ENCODE measurements at places on chromosomes 6 and 20.

- DNase-seq: no peak
These were observed 54.9 kb downstream of the PLAGL1 start for GRCh38 chr6:143952947-143953701.

GRCh38 chr20:25036331-25036936 is 21.5 kb downstream of the ACSS1 start:
- DNase-seq: no peak

DNA sequence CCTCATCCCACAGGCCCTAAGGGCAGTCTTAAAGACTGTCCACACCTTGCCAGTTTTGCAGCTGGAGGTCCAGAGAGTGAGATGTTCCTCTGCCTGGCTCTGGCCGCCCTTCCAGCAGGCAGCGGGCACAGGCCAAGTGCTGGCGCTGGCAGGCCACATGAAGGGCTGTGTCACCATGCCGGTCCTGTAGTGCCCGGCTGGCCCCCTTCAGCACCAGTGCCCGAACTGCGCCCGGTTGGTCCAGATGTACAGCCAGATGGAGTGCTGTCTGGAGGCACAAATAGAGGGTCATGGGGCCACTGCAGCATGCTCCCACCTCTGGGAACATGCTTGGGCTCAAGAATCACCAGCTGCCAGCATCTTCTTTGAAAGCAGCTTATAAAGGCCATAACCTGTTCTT is 3.8 kb downstream of the NFKBIE start:
- DNase-seq: no peak

- no peak for DNase-seq
These were observed 32.2 kb downstream of the AHI1 start for GRCh38 chr6:135465307-135465706.

- no peak for DNase-seq
These were observed 10.5 kb upstream of the RAMACL start for GRCh38 chr6:166596776-166597507.

- no peak for DNase-seq
These were observed 2.1 kb downstream of the DEF6 start for GRCh38 chr6:35299674-35300073.

GRCh38 chr6:43268355-43268700 is 25.0 kb downstream of the TTBK1 start:
- no peak for DNase-seq

GRCh38 chr6:25686856-25687255 is 34.8 kb downstream of the SCGN start:
- no peak for DNase-seq

DNA sequence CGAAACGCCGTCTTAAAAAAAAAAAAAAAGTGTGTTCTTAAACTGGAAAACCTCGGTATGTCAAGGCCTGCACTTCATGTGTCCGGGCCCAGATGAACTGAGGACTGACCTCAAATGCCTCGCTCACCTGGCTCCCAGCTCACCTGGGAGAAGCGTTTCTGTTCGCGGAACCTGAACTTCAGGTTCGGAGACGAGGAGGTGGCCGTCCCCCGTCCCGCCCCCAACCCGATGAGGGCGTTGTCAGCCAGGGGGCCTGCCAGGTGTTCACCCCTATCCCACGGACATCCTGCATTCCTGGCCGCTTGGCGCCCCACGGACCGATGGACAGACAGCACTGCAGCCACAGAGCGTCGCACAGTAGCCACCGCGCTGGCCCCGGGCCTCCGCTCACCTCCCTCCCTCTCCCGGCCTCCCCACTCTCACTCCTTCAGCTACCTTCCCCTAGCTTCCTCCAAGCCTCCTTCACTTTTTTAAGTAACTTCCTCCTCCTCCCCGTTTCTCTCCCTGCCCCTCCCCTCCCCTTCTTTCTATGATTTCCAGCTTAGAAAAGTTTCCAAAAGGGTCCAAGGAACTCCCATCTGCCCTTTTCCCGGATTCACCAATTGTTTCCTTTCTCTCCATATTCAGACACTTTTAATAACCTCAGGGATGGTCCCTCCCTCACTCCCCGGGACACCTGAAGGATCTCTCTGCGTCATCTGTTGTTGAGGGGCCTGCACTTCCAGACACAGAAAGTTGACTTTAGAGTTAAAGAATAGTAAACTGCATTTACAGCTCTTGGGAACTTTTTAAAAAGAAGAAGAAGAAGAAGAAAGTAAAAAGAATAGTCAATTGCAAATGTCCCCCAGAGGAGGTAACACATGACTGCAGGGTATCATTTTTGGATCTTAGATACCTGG is 22.7 kb upstream of the MCM3 start:
- no peak for DNase-seq

DNA sequence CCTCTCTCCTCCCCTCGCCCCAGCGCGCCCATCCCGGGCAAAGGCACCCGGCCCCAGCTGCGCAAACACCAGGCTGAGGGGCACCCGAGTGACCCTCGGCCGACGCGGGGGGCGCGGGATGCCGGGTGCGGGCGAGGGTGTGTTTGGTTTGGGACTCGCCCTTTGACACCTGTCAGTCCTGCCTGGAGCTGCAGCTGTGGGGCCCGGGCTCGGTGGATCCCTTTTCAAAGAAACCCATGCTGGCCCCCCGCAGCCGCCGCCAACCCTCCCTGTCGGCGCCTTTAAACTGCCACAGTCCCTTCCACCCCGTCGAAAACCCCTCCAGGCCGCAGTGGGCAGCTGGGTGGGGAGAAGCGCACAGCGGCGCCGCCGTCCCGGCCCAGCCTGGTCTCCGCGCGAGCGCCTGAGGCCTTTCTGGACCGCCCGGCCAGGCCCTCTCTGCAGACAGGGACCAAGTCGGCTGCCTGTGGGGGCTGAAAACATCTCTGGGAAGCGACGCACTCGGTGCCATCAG is 5.5 kb downstream of the FOXQ1 start:
- no peak for DNase-seq

DNA sequence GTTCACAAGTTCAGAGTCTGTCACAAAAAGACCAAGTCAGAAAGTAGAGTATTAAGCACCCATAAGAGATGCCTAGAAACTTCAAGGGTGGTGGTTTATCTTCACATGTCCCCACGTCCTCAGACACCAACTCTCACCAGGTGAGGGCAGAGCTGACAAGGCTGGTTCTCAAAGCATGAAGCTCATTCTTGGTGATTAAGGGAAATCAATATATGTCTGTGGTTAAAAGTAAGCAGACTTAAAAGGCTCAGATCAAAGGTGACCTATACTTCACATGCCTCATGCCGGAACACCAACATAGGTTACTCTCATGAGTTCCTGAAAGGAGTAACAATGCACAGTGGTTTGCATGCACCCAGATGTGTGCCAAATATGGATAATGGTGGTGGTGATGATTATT is 27.0 kb downstream of the IL17A start:
- DNase-seq: no peak

- no peak for DNase-seq
These were observed 19.1 kb downstream of the TGM3 start for GRCh38 chr20:2314759-2315439.

- DNase-seq: no peak
These were observed 31.8 kb upstream of the EMILIN3 start for GRCh38 chr20:41398408-41398807.

GRCh38 chr6:148240861-148241477 is 101.7 kb upstream of the SASH1 start:
- no peak for DNase-seq

GRCh38 chr6:166365221-166365620 is 17.5 kb downstream of the MPC1 start:
- DNase-seq: no peak

GRCh38 chr6:166486536-166486880 is 100.0 kb downstream of the RAMACL start:
- DNase-seq: no peak

DNA sequence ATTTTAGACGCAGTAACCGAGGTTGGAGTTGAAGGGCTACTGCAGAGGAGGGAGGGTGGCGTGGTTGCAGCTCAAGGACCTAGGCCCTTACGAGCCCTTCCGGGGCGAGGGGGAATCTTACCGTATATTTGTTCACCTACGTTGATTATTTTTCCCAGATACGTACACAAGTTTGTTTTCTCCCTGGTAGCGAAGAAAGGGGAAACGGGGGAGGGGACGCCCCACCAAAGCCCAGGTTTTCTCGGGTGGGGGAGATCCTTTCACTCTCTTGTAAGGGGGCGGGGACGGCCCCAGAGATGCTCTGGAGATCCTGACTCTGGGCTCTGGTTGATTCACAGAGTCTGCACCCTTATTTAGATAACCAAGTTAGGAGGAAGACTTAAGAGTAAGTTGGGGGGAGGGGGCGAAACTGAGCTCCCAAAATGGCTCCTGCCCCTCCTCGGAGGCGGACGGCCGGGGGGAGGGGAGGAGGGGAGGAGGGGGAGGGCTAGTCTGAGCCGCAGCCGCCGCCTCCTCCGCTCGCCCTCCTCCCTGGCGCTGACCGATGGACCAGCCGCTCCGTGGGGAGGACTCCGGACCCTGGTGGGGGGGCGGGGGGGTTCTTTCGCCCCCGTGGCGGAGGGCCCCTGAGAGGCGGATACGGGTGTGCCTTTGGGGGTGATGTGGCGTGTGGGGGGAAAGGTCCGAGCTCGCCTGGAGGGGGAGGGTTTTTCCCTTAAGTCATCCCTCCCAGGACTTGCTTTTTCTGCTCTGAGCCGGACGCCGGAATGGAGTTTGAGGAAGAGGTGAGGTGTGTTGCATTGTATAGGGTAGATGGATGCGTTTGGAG is 2.2 kb downstream of the BRD2 start:
- peak; percentile 63 for DNase-seq

- no peak for DNase-seq
These were observed 116.0 kb upstream of the CITED2 start for GRCh38 chr6:139490482-139490881.

- no peak for DNase-seq
These were observed 53.5 kb upstream of the NELFCD start for GRCh38 chr20:58927490-58928061.

GRCh38 chr6:163392533-163392932 is 22.0 kb upstream of the QKI start:
- no peak for DNase-seq

GRCh38 chr6:42363926-42364849 is 87.5 kb downstream of the TRERF1 start:
- DNase-seq: no peak

DNA sequence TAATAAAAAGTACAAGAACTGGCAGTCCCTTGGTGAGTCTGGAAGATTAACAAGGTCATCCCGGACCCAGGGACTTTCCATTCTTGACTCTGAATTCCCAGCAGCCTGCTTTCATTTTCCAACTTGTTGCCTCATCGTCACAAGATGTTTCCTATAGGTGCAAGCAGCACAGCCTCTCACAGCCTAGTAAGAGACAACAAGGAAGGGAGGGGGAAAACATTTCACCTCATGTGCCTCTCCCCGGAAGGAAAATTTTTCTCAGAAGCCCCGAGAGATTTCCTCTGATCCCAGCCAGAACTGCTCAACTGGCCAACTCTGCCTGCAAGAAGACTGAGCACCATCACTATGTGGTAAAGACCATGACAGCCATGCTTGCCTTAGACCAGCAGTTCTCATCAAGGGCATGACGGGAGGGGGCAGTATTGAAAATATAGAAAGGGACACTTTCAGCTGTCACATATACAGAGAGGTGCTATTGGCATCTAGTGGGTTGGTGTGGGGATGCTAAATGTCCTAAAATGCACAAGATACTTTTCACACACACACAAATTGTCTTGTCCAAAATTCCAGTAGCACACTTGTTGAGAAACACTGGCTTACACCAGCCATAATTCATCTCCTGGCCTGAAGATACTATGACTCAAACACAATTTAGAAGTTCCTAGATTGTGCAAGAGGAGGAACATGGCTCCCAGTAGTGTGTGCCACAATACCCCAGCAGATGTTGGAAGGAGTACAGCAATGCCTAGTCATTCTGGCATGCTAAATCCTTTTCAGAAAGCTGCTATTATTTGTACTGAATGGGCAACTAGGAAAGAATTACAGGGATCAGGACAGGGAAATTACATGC is 10.8 kb upstream of the WTAP start:
- no peak for DNase-seq

DNA sequence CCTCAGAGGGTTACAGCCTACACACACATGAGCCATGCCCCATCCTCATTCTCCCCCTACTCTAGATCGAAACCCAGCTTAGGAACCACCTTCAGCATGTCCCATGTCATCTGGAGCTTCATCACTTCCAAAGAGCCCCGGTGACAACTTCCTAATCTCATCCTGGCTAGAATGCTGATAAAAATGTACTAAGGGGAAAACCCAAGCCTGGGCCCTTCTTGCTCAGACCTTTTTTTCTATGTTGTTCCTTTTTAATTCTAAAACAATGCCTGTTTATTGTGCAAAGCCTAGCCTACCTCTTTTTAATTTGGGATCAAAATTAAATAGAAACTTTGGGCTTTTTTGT is 44.1 kb upstream of the NT5E start:
- DNase-seq: no peak

GRCh38 chr20:38217791-38218565 is 42.6 kb downstream of the KIAA1755 start:
- DNase-seq: no peak

GRCh38 chr6:163661272-163661671 is 246.8 kb downstream of the QKI start:
- DNase-seq: no peak

DNA sequence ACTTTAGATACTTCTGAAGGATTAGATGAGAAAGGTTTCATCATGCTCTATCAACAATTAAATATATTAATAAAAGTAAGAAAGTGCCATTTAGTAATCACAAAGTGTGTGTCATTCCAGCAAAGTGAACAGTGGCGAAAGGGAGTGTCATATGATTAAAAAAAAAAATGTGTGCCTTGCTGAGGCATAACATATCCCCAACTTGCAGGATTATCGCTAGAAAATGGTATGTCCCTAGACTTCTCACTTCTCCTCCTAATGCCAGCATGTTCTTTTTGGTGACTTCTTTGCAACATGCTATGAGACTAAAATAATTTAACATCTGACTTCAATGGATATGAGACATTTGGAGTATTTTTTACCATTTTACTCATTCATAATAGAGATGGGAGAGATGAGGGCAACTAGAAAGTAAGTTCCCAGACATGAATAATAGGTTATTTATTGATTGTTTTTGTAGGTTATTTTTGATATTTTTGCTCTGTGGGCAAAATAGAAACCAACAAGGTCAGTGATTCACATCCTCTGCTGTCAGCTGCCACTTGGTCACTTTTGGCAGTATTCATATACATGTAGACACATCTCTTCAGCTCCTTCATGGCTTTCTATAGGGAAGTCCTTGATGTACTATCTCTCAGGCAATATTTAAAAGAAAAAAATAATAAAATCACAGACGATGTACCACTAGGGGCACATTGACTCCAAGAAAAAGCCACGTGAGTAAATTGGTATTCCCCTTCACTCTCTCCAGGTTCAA is 370.1 kb downstream of the BMP2 start:
- no peak for DNase-seq

DNA sequence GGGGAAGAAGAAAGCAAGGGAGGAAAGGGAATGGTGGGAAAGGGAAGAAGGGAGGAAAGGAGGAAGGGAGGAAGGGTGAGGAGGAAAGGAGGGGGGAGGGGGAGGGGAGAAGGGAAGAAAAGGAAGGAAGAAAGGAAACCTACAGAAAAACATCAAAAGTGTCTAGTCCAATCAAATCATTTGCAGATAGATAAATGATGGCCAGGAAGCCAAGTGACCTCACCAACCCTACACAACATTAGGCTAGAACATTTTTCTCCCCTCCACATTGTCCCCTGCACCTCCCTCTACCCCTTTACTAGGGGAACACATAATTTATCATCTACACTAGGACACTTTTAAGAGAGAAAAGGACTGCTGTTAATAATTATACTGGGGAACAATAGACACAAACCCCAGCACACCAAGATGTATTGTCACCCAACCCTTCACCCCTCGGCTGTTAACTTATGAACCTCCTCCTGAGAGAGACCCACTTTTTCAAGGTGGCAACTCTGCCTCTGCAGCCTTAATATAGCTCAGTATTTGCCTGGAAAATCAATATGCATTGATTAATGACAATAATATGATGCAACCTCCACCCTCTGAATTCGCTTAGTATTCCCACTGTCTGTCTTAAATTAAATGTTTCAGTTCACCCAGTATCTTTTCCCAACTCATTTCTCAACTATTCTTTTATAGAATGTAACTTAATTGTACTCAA is 231.2 kb downstream of the PTPRT start:
- DNase-seq: no peak
